HAP-1 (cell line): ENCODE measurements at places on chromosomes 3 and 15.

DNA sequence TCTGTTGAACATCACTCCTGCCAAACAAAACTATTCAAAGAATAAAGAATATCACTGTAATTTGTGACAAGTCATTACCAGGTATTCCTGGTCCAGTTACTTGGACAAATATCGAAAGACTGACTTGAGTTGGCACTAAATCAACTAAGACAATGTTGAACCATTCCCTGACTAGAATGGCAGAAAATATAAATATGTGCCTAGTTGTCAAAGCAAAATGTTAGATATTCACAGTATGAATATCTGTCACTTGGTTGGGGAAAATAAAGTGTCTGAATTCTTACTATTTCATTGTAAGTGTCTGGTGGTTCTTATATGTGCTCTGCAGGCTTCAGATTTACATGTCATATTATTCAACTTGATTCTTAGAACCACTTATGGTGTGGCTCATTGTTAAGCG is 470.2 kb downstream of the NAALADL2 start:
- no peak for DNase-seq

- DNase-seq, result no peak
Measured at GRCh38 chr15:70031261-70031660, 66.5 kb downstream of the TLE3 start.

DNA sequence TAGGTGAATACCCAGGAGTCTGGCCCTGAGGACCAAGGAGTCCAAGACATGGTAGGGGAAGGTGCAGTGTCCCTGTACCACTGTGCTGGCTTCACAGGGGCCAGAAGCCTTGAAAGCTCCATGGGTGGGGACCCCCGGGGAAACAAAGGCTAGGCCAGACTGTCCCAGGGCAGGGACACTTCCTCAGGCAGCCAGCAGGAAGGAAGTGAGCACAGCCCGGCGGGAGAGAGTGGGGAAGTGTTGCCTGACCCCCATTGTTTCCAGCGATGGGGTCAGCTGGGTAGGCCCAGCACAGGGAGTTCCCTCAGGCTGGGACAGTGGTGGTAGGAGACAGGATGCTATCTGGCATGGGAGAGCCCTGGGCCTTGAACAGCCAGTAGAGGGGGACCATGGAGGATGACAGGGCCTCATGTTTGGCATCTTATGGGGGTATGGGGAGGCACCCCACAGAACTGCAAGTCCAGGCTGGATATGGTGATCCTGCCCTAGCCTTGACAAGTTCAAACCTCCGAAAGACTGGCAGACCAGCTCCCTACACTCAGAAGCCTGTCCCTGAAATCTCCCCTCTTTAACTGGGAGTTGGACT is 1.2 kb upstream of the HYAL2 start:
- DNase-seq, result no peak

- DNase-seq, result no peak
Measured at GRCh38 chr15:41550066-41550775, 6.2 kb upstream of the RPAP1 start.

- DNase-seq, result no peak
Measured at GRCh38 chr15:55652909-55653495, 64.9 kb upstream of the PYGO1 start.

- no peak for DNase-seq
Measured at GRCh38 chr3:77837456-77838025, 797.6 kb downstream of the ROBO2 start.

DNA sequence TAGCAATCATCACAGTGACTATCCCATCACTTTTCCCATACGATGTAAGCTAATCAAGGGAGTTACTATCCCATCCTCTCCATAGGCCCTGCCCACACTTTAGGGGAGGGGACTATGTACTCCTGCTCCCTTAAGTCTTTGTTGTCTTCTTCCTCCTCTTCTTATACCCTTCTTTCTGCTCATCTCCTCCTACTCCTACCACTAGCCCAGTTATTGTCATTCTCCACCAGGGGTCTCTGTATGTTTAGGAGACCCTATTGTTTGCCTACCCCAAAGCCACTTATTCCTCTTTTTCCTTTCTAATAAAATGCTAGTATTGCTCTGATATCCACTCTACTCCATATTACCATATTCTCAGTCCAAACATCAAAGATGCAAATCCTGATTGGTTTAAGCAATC is 27.8 kb downstream of the STAC start:
- no peak for DNase-seq

- DNase-seq, result no peak
Measured at GRCh38 chr3:186879781-186880180, 37.3 kb downstream of the ADIPOQ start.

- DNase-seq, result no peak
Measured at GRCh38 chr15:21268436-21268940, 171.8 kb downstream of the POTEB3 start.

- DNase-seq, result no peak
Measured at GRCh38 chr3:127001486-127002194, 18.7 kb downstream of the PLXNA1 start.
